ENCODE measurements at places on chromosomes 2 and 18. TPM values are rescaled to one million over a fixed set of nuclear protein-coding genes. Genes with fewer than 3 reads are reported as not detected.

The HOXD1 gene
- 0.21 TPM for total RNA-seq

The ZNF512 gene
- total RNA-seq = 59.0 TPM

The ELOA2 gene
- total RNA-seq = not detected

The MC5R gene
- total RNA-seq = not detected

The ALPG gene
- total RNA-seq = not detected

DNA sequence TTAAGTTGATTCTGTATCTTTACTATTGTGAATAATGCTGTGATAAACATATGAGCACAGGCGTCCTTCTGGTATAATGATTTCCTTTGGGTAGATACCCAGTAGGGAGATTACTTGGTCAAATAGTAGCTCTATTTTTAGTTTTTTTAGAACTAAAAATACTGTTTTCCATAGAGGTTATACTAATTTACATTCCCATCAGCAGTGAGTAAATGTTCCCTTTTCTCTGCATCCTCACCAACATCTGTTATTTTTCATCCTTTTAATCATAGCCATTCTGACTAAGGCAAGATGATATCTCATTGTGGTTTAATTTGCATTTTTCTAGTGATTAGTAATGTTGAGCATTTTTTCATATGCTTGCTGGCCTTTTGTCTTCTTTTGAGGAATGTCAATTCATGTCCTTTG is 35.1 kb downstream of the PMS1 start:
- no peak for DNase-seq

DNA sequence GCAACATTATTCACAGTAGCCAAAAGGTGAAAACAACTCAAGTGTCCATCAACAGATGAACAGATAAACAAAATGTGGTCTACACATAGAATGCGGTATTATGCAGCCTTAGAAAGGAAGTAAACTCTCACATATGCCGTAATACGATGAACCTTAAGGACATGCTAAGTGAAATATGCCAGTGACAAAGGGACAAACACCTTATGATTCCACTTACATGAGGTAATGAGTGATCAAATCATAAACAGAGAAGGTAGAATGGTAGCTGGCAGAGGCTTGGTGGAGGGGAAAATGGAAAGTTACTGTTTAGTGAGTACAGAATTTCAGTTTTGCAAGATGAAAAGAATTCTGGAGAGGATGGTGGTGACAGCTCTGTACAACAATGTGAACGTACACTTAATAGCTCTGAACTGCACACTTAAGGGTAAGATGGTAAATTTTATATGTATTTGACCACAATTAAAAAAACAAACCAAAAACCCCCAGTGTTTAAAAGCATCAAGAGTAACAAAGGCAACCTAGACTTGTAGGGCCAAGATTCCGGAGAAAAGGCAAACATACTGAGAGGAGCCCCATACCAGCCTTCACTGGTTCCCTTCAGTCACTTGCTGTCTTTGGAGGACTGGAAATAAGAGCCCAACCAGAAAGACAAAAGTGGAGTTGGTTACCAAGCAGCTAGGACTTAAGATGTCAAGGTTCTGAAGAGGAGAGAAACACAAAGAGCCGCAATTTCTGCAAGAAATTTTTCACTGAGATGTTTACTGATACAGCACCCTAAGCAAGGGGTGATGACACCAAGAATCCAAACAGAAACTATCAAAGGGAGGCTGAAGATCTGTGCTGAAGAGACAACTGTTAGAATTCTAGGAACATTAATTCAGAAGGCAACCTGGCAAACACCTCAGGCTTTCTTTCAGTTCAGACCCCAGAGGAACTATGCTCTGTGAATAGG is 61.3 kb downstream of the CUL3 start:
- DNase-seq = no peak

DNA sequence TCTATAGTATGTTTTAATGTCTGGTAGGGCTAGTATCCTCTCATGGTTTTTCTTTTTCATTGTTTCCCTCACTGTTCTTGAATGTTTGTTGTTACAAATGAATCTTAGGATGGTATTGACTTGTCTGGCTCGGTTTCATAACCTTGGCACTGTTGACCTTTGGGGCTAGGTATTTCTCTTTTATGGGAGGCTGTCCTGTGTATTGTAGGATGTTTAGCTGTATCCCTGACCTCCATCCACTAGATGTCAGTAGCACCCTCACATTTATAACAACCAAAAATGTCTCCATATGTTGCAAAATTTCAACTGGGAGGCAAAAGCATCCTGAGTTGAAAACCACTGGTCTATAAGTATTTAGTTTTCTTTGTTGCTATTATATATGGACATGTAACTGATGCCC is 7.0 kb upstream of the AOX1 start:
- no peak for DNase-seq

- DNase-seq = no peak
These were observed 22.5 kb downstream of the STAMBP start for GRCh38 chr2:73851274-73851673.

GRCh38 chr2:10083046-10083445 is 2.8 kb upstream of the CYS1 start:
- DNase-seq = no peak

- no peak for DNase-seq
These were observed 193.5 kb downstream of the SS18 start for GRCh38 chr18:25896956-25897355.

DNA sequence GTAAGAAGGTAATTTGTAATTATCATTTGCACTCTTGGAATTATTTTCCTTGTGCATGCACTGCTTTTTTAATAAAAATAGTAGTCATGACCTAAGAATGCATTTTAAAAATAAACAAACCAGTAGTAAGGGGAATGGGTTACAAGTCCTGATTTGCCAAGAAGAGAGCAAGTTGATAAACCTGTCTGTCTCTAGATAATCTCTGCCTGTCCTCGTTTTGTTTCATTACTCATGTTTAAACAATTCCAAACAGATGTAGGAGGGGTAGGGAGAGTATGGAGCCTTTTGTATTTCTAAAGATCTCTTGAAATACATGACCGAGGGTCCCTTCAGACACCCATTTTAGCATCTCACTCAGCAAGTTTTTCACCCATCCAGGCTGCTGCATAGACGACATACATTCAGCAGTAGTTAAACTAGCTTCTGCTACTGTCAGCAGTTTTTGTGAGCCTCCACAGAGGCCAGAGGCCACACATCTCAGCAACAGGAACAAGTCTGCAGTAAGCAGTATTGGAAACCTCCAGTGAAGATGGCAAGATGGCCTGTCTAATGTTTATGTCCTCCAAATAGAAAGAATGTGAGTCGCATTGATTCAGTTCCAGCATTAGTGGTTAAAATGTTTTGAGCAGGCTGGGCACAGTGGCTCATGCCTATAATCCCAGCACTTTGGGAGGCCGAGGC is 2.3 kb upstream of the EXOC6B start:
- DNase-seq = no peak

- DNase-seq = peak; percentile 26
These were observed at the start of gene TYMS for GRCh38 chr18:657311-658000. TYMS (plus strand) TSS chr18:657653; CDS start chr18:657743, 90 bp downstream.

- no peak for DNase-seq
These were observed 57.7 kb upstream of the SLC1A4 start for GRCh38 chr2:64931246-64932115.

GRCh38 chr2:29397713-29398112 is 282.5 kb downstream of the CLIP4 start:
- DNase-seq = no peak

GRCh38 chr18:54250846-54251261 is 18.5 kb upstream of the POLI start:
- DNase-seq = no peak

DNA sequence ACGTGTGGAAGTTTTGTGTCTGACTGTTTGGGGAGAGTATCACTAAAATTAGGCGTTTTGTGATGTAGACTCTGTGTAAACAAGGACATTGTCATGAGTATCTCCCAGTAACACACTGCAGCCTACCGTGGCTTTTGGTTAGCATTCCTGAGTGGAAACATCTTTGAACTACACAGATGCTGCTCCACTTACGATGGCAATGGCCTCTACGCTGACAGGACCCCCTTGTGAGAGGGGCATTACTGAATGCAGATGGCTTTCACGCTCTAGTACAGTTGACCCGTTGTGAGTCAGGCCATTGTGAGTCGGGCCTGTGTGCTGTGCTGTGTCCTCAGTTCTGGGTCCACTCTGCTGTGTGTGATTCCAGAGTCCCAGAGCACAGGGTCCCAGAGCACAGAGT is 34.4 kb upstream of the ADNP2 start:
- DNase-seq = no peak

Data from uterus (tissue), 4 donors.